Activated gamma-delta T cell (primary cell): ENCODE measurements at places on chromosomes 2 and 18.

GRCh38 chr2:121884078-121884477 lies 128.6 kb downstream of the TSN start:
- DNase-seq, result no peak

DNA sequence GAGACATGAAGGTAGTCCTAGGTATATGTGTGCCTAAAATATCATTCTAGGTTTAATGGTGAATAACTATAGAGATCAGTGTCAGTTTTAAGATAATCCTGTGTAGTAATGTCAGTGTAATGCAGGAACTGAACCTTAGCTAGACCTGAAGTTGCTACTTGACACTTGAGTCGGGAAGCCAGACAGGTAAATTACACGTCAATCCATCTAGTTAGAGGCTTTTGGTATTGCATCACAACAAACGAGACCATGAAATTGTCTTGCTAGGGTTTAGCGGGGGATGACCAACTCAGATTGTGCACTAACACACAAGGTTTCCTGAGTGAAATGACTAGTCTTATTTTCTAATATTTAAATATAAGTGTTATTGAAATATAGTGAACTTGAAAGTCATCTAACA lies 2.0 kb downstream of the YPEL5 start:
- DNase-seq, result no peak

DNA sequence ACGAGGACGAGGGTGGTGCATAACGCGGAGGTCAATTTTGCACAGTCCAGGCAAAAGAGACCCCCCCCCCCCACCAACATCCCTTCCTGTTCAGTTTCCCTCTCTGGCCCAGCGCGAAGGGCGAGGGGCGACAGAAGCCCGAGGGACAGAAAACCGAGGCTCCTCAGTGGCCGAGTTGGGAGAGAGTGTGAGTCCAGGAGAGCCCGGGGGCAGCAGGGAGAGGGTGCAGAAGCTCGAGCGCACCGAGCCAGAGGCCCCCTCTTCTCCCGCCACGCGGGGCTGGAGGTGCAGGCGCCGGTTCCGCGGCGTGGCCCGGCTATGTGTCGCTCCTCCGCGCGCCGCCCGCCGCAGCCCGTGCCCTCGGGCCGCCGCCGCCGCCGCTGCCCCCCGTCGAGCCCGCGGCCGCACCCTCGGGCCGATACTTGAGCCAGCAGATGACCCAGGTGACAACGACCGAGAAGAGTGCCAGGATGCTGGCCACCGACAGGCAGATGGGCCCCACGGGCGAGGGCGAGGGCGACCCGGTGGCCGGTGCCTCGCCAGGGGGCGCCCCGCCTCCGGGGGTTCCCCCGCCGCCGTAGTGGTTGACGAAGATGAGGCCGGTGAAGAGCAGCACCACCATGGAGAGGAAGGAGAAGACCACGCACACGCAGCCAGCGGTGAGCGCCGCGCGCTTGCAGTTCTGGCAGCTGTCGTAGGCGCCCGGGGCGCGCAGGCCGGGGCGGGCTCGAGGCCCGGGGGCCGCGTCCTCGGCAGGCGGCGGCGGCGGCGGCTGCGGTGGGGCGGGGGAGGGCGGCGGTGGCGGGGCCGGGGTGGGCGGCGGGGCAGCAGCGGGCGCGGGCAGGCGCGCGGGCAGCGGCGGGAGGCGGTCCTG lies 20.2 kb upstream of the PAX3 start:
- DNase-seq, result no peak

DNA sequence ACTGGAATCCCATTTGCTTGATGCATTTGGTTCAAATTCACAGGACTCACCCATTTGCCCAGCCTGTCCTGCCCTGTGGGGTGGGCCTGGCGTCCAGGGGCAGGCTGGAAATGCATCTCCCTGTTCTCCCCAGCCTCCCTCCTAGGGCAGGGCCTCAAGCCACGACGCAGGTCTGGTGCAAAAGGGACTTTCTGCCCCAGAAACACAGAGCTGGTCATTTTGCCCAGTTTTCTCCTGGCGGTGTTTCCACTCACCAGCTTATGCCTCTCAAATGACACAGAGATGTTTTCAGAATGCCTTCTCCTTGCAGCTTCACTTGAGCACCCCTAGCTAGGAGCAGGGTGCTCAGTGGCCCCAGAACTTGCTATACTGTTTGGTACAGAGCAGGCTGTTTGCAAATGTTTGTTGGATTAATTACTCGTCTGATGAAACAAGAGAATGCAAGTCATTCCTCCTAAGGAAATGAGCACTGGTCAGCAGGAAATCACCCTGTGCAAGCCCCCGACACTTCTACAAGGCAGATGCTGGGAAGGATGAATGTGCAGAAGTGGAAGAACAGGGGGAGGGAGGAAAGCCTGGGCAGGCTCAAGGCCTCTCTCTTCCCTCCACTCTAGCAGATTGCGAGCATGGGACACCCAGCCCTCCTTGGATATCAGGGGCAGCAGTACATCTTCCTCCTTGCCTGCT lies 164.3 kb upstream of the APCDD1 start:
- no peak for DNase-seq

DNA sequence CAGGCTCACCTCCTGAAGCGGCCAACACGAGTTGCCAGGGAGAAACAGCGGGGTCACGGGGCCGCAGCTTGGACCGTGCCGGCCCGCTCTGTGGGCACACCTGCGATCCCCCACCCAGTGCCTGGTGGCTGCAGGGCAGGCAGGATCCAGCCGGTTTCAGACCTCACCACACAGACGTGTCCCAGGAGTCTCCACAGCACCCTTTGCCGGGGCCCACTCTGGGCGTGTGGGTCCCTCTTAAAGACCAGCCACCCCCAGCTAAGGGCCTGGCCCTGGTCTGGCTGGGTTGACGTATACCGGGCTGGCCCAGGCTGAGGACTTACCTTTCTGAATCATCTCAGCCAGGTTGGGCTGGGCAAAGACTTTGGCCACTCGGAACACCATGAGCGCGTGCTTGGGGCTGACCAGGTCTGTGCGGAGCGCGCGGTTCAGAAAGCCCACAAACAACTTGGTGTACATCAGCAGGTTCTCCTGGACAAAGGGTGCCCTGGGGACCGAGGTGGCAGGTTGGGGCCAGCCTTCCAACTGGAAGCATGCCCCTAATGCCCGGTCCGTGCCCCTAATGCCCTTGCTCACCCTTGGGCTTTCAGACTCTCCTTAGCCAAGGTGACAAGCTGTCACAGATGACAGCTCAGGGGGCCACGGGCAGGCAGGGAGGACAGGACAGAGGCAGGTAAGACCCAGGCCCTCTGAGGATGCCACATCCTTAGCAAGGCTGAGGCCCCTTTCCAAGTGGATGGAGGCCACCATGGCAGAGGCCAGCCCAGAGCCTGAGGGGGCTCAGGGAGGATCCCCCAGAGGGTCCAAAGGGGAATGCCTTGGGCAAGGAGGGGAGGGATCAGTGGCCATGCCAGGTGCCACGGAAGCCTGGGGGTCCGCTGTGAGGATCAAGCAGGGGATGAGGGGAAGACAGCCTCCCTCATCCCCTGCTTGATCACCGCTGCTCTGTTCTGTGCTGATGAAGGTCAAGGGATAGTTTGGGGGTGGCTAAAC lies 10.2 kb upstream of the CCDC74B start:
- DNase-seq, result no peak

DNA sequence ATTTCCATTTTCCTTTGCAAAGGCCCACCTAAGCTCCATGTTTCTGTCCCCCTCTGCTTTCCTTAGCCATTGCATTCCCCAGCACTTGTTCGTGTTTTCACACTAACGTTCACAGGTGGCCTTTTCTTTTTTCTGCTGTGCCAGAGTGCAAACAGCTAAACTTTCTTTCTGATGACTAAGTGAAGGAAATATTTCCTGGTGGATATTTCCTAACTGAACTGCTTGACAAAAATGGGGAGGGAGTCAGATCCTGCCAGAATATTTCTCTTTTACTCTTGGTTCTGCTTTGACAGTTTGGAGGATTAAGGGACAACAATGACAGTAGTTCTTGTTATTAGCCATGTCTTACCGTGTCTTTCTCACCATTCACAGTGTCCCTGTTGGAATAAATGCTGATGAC lies 344.0 kb downstream of the ARHGAP15 start:
- no peak for DNase-seq

DNA sequence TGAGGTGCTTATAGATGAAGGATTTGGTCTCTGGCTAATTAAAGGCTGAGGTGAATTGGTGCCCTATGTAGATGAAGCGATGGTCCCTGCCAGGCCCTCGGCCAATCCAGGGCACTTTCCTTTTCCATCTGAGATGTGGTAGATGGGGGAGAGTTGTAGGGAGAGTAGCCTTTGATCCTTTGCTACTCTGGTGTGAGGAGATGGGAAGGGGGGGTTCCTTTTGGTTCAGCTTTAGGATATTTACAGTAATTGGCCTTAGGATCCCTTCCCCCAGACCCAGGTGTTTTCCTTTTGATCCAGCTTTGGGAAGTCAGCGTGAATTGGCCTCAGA lies 5.4 kb upstream of the ZC3H8 start:
- no peak for DNase-seq

- DNase-seq, result no peak
These were observed 22.3 kb upstream of the C1QL2 start for GRCh38 chr2:119180892-119181291.

- DNase-seq, result no peak
These were observed 26.4 kb downstream of the TBC1D8 start for GRCh38 chr2:101124643-101125366.

DNA sequence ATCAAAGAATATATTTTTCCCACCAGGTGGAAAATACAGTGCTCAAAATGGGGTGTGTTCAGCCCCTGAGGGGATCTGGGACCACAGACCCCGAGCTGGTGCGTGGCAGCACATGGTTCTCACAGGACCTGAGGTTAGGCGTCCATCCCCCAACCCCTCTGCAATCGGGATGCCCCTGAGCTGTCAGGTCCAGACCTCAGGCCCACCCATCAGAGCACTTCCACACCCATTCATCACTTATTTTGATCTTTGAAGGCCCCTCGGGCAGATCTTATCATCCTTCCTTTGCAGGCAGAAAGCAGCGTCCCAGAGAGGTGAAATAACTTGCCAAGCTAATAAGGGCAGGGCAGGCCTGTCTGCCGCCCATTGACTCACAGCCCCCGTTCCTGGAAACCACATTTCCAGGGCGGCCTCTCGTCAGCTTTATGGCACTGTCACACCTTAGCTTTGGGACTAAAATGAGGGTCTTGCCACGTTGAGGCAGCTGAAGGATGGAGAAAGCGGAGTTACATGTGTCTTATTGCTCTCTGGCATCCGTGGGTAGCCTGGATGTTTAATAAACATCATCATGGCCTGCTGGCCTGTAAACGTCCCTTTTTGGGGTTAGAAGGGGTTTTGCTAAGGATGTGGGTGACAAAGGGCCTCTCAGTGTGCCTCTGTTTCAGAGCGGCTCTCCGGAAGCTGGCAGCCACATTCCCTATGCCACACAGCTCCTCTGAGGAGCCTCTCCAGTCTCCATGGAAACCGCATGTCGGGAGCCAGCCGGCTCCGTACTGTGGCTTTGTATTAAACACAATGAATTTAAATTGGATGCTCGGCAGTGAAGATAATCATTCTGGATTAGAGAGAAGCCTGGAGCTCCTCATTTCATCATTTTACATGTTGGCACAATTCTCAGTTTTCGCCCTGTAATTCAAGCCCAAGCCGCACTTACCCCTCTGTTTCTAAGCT lies 58.3 kb upstream of the MAPRE3 start:
- no peak for DNase-seq

DNA sequence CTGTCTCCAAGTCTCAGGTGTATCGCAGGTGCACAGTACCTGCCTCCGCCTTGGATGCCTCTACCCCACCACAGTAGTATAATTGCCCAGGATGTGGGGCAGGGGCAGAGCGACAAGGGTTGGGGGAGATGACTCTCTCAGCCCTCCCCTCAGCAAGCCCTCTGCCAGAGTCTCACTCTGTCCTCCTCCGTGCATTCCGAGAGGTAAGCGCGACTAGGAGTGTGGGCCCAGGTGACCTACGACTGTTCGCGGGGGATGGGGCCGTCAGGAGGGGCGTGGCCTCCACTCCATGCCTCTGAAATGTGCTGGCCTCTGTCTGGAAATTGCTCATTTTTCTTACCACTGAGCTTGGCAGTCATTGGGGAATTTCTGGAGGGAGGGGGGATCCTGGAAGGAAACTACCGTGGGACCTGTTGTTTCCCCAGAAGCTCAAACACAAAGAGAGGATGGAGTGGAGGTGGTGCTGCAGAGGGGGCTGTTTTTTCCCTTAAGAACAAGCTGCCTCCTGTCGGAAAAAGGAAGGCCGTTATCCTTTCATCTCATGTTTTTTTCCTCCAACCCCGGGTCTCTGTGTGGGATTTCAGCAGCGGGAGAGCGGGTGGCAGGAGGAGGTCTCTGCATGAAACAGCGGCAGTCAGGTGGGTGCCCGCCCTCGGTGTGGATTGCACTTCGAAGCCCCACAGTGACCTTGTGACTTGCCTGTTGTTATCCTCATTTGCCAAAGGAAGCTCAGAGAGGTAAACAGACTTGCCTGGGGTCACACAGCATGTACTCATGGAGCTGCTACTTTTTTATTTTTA lies 13.0 kb upstream of the RALB start:
- no peak for DNase-seq

GRCh38 chr2:214503568-214503967 lies 92.7 kb downstream of the VWC2L start:
- DNase-seq, result no peak

DNA sequence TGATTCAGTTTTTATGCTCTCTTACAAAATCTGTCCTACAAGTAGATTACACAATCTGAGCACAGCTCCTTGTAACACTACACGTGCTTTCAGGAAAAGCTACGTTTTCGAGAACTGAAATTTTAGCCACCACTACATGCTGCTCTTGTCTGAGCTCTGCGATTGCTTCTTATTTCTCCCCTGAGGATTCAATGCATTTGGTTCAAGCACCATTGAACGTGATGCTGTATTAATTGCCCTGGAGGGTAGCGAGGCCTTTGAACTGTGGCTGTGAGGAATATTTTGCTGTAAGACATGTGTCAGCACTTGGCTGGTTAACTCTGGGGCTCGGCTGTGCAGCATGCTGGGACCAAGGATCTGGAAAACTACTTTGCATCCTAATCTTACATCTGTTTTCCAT lies 405.8 kb downstream of the EPHA4 start:
- DNase-seq, result no peak
